ENCODE measurements at places on chromosomes 7 and 10.

DNA sequence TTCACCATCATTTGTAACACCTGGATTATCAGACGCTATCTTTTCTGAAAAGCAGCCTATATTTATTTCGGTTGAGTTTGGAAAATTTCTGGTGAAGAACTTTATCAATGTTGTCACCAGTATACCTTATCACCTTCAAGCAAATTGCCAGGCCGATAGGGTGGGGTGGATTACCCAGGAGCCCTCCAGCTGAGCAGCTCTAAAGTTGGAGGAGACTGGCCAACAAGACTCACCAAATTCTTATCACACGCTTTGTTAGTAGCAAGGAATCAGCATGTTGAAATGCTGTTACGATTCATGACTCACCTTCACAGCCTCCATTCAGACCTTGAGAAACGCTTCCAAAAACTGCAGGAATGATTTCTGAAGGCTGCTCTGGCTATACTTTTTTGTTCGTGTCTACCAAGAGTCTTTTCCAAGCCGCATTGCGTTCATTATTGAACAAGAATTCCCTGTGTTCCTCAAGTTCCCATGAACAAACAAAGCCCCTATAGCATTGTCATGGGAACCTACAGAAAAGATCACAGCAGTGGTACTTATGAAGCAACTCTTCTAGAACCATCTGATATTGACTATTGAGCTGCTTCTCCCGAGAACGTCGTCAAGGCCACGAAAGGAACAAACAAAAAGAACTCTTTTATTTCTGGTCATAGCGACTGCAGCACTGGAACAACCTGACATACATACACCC is 291.4 kb downstream of the SFMBT2 start:
- DNase-seq: no peak

GRCh38 chr7:26599982-26600381 is 264.4 kb downstream of the SKAP2 start:
- no peak for DNase-seq

- DNase-seq: no peak
Observed at GRCh38 chr7:67760971-67761370, 764.3 kb downstream of the TYW1 start.

DNA sequence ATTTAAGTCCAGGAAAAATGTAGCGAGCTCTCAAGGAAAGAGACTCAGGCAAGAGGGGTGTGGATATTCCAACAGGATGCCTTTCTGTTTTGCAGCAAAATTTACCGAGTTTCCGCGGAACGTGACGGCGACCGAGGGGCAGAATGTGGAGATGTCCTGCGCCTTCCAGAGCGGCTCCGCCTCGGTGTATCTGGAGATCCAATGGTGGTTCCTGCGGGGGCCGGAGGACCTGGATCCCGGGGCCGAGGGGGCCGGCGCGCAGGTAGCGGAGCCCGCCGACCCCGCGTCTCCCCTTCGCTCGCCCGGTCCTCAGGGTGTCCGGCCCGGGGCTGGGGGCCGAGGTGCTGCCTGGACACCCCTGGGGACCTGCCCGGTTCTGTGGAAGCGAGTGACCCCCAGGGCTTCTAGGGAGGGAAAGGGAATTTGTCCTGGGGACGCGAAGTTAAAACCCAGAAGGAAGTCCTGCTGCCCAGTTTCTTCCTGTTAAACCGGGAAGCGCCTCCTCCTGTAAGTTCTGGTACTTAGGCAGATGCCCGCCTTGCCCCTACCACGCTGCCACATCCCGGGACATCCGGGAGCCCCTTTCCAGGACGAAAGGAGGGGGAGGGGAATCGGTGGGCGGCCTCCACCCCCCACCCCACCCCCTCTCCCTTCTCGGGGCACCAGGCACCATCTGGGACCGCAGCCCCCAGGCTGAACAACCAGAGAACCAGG is 2.5 kb downstream of the VSTM2A start:
- no peak for DNase-seq

- DNase-seq: no peak
Observed at GRCh38 chr10:122854648-122855047, 9.0 kb upstream of the CUZD1 start.

- DNase-seq: no peak
Observed at GRCh38 chr7:39695852-39696586, 72.6 kb downstream of the RALA start.

- no peak for DNase-seq
Observed at GRCh38 chr10:114719311-114719710, 61.2 kb upstream of the ABLIM1 start.

- no peak for DNase-seq
Observed at GRCh38 chr10:11328264-11329061, 283.0 kb downstream of the USP6NL start.

- DNase-seq: no peak
Observed at GRCh38 chr7:22357311-22358175, 589 bp upstream of the RAPGEF5 start.
